ENCODE measurements at places on chromosomes 5 and 9.

DNA sequence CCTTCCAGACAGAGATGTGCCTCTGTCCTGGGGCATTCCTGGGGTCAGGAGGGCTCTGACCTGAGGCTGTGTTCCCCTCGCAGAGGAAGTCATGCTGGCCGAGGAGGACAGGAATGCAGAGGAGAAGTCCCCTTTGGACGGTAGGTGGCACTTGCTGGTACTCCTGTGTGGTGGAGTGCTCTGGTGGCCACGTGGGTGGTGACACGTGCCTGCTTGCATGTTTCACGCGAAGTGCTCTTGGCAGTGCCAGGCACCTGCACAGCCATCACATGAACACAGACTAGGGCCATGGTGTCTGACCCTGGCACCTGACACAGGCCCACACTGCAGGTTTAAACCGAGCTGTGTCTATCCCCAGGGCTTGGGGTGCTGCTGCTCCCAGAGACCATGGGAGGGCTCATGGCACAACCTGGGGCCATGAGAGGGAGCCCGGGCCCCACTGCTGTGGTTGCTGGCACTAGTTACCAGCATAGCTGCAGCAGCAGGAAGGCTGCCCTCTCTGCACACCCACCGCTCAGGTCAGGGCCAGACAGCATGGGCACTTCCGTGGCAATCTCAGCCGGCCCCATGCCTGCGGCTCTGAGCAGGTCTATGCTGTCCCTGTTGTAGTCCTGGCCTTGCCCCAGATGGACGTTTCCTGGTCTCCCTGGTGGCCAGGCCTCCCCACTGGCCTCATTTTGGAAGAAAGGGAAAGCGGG, 79.3 kb downstream of the CACNA1B start:
- no peak for DNase-seq

- no peak for DNase-seq
Observed at GRCh38 chr9:92864152-92864551, 13.7 kb downstream of the ZNF484 start.

- no peak for DNase-seq
Observed at GRCh38 chr5:138466900-138467710, 1.8 kb downstream of the EGR1 start.

- DNase-seq, result no peak
Observed at GRCh38 chr5:143228597-143229293, 174.7 kb downstream of the NR3C1 start.

- DNase-seq, result no peak
Observed at GRCh38 chr9:20309124-20309523, 313.2 kb downstream of the MLLT3 start.

- no peak for DNase-seq
Observed at GRCh38 chr5:102599289-102599688, 100.5 kb upstream of the SLCO6A1 start.

- no peak for DNase-seq
Observed at GRCh38 chr9:8346296-8346695, 546.7 kb upstream of the DMAC1 start.

- DNase-seq, result no peak
Observed at GRCh38 chr5:132774406-132774805, 2.6 kb downstream of the SEPTIN8 start.

DNA sequence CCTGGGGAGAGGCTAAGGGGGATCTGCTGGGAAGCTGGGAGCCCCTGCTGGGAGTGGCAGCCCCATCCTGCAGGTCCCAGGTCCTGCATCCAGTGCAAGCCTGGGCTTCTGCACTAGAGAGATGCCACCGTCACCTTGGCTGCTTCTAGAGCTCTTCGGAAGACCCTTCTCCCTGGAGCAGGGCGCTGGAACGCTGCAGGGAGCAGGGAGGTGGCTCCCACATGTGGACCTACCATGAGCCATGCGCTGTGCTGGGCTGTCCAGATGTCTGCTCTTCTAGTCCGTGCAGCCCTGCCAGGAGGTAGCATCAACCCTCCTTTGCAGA, 90.9 kb upstream of the PHYKPL start:
- DNase-seq, result no peak

- DNase-seq, result no peak
Observed at GRCh38 chr5:115686738-115687074, 60.9 kb upstream of the TMED7 start.

GRCh38 chr5:69416180-69416579, 1.3 kb downstream of the MARVELD2 start:
- DNase-seq, result no peak

GRCh38 chr5:142758062-142758795, 11.9 kb upstream of the ARHGAP26 start:
- no peak for DNase-seq

GRCh38 chr9:23672151-23672550, 153.9 kb downstream of the ELAVL2 start:
- DNase-seq, result no peak

DNA sequence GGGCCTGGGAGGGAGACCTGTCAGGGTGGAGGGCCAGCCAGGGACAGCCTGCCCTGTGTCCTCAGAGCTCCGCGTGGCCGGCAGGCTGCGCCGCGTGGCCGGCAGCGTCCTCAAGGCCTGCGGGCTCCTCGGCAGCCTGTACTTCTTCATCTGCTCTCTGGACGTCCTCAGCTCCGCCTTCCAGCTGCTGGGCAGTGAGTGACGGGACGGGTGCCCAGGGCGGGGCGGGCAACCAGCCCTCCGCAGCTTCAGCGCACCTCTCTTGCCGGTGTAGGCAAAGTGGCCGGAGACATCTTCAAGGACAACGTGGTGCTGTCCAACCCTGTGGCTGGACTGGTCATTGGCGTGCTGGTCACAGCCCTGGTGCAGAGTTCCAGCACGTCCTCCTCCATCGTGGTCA, 1.8 kb downstream of the SLC34A3 start:
- no peak for DNase-seq

DNA sequence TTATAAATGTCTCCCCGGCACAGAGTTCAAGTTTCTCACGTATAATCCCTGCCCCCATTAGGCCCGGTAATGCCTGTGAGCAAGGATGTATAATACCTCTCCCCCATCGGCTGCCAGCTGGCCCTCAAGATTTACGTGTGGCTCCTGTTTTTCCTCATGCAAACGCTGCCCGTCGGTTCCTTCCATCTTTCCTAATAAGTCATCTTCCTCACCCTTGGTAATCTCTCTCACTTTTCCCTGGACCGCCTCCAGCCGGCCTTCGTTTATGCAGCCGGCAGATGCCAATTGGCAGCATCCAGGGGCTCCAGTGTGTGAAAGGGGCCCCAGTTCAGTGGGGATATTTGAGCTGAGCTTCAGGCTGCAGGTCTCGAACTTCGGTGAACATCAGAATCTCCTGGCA, 86.5 kb upstream of the NEURL1B start:
- DNase-seq, result no peak

DNA sequence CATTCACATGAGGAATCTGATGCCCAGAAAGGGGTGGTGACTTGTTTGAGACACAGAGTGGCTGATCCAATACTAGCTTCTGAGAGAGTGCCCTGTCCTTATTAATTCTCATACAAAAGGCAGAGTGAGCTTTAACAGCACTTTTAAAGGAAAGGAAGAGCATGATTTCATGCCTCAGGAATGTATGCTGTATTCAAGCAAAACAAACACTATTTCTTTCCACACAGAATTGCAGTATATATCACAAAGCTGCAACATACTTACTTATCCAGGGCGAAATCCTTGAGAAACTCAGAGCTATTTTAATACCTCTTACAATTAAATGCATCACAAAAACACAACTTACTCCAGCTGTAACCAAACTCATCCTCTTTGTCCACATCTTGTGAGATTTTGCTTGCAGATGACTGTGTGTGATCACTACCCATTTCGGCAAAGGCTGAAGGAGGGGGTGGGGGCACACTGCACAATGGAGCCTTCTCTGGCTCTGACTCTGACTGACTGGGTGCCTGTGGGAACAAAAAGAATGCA, 139.8 kb downstream of the MPDZ start:
- no peak for DNase-seq

GRCh38 chr5:44885903-44886302, 77.2 kb downstream of the MRPS30 start:
- no peak for DNase-seq

DNA sequence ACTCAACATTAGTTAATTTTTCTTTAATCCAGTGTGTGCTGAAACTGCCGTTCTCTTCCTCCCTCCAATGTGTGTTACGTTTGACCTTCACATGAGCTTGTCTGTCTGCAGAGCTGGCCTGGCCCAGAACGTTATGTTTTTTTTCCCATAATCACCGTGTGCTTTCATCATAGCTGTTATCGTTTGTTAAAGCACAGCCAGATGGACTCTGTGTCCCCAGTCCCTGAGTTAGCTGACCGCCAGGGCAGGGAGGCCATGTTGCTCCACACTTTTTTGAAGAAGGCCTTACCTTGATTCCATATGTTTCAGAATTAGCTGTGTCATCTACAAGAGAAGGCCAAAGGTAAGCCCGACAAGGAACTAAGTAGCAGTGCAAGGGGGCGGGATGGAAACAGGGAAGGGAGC, 55.7 kb downstream of the HSD17B3 start:
- DNase-seq, result no peak

DNA sequence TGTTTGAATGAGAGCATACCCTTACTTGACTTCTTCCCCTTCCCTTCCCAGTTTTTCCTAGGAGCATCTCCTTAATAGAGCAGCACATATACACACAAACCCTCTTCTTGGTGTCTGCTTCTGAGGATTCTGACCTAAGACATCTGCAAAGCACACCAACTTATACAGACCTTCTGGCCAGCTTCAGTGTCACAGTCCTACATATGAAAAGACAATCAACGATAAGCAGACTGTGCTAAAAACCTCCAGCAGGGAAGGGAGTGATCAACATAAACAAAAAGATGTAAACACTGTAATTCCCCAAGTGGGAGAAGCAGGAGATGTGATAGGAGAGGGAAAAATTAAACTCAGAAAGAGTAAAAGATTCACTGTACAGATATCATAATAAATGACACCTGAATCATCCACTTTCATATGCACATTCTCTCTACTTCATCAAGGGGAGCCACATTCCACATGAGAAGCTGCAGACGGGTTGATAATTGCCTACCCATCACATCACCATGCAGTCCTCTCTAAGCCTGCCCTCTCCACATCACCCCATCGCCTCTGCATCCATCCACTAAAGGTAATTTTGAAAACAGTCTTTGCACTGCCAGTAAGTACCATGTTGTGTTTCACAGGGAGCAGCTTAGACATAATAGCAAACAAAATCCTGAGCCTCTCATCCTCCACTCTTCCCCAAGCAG, 13.0 kb downstream of the APBA1 start:
- DNase-seq, result no peak

DNA sequence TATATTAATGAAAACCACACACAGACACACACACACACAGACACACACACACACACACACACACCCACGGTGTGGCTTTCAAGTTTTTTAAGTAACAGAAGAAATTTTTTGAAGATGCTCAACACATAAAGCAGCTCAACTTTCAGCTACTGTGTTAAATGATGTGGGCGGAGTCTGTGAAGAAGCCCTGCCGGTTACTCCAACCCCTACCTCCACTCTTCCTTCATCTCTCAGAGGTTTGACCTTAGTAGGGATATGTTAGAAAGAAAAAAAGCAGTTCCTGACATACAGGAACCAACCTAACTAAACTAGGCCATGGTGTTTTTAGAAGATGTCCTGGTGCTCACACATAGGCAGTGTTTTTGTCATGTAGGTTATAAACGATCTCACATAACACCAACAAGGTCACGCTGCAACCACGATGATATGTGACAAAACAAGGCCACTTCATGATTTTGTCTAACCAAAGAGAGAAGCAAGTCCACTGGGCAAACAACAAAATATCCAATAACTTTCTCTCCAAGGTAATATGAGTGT, 112.8 kb downstream of the EMB start:
- no peak for DNase-seq

GRCh38 chr9:121288673-121289025, 20.7 kb downstream of the GSN start:
- DNase-seq, result no peak

GRCh38 chr9:134295101-134295745, 31.0 kb upstream of the RXRA start:
- no peak for DNase-seq

GRCh38 chr5:90097082-90097477, 312.5 kb downstream of the CETN3 start:
- no peak for DNase-seq

- no peak for DNase-seq
Observed at GRCh38 chr9:93315118-93315517, 131.2 kb downstream of the WNK2 start.

DNA sequence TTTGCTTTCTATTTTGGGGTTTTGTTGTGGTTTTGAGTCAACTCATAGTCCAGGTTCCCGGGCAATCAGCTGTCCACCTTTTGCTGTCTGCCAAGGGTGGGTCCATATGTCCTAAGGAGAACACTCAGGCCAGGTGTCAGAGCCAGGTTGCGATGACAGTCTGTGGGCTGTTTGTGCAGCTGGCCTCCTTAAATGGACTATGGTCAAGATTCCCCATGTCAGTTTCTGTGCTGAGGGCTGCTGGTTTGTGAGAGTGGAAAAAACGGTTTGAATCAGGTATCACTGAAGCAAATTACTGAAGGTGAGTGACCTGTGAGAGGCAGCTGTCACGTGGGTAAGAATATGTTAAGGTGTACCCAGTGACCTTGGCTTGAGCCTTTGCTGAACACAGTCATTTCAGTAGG, 33.0 kb downstream of the SNX30 start:
- DNase-seq, result no peak

DNA sequence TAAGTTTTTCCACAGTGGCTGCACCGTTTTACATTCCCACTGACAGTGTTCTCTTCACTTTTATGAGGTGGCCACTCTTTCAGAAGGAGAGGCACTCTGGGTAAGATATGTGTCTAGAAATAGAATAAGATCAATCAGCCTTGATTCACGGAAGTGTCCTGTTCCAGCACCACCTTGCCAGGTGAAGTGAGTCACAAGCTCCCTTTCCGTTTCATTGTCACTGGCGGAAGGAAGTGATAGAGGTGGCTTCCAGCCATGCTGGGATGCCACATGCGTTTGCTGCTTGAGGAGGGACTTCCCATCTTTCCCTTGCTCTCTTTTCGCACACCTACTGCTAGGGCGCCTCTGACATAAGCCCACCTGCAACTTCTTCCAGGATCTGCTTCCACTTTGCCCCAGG, 217.1 kb downstream of the PIK3R1 start:
- peak; percentile 41 for DNase-seq

DNA sequence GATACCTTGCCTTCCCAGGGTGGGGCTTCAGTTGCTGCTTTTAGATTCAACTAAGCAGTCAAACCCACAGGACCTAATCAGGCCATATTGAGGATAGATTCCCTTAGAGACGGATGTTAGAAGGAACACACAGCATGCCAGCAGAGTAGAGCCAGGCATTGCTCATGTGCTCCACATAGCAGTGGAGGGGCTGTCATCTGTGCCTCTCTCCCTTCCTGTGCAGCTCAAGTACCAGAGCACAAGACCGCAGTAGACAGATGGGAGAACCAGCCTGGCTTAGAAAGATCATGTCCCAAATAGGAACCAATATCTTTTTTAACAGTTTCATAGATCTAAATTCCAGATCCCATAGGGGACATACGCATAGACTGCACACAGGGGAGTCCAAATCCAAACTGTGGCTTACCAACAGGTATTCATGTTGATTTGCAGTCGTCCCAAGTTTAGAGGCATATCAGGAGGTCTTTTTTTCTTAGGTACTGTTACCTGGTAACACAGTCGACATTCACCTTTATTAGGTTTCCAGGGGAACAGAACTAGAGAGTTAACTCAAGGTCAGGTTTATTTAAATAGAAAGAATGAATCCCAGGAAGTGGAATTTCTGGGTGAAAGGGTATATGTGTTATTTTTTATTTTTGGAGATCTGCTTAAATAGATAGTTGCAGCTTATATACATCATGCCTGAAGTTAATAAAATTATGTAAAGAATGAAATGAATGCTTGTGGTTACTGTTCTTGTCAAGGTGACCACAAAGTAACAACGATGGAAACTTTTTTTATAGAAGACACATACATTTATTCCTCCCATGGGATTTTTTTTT, 43.5 kb upstream of the PCAT7 start:
- no peak for DNase-seq

Data from central memory CD4-positive, alpha-beta T cell (primary cell).